SJCRH30 (cell line): ENCODE measurements at places on chromosomes 5 and 9. TPM values are rescaled to one million over a fixed set of nuclear protein-coding genes. Genes with fewer than 3 reads are reported as not detected.
A peak's percentile ranks its signal among the peaks of the same experiment; 100 is the strongest.

Gene LSM11
- total RNA-seq = 10.9 and 11.0 TPM in 2 replicates

Gene TMEM174
- total RNA-seq = not detected in 2 replicates

Gene GRM6
- total RNA-seq = not detected in 2 replicates

Gene SLC23A1
- not detected in 2 replicates for total RNA-seq

Gene IFNA21
- not detected in 2 replicates for total RNA-seq

Gene TNC
- total RNA-seq = 181 and 189 TPM in 2 replicates

Gene PDGFRB
- 4.7 and 7.2 TPM in 2 replicates for total RNA-seq

Gene LHX2
- total RNA-seq = 0.48 and 1.6 TPM in 2 replicates

DNA sequence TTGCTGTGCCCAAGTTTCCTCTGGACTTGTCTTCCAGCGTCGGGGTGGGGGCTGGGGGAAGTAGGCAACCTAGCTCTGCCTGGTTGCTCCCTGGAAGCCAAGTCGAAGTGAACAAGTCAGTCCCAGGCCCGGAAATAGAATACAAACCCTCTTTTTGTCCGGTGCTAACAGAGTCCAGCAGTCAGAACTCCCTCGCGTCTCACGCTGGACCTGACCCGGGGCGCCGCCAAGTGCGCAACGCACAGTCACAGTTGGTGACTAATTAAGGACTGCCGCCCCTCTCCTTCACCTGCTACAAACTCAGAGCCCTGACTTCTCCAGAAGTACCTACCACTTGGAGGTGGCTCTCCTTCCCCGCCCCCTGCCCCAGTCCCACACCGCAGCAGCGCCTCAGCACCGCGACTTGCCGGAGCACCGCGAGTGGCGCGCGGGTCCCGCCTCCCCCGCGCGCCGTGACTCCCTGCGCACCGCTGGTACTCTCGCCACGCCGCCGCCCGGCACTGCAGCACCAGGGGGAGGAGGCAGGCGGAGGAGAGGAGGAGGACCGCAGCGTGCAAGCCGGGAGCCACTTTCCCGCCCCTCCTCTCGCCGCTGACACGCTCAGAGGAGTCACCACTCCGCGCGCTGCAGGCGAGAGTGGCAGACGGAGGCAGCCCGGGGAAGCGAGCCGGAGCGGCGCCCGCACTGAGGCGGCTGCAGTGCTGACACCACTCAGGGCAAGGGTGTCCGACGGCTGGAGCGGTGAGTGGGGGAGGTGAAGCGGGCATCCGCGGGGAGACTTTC, at the start of gene SV2C:
TSS of gene SV2C (plus strand) at position 612 of the 783 bp plus-strand sequence. CDS start 48,368 bp downstream, outside the sequence.
- no peaks in the 10 kb centered on the region for H3K4me1 ChIP-seq
- H3K36me3 ChIP-seq = no peaks in the 10 kb centered on the region
- no peak for DNase-seq
- no peak within 1 kb of the TSS for H3K27ac ChIP-seq
- H3K27me3 ChIP-seq = no peaks in the 10 kb centered on the region

- no peak overlapping the region for H3K4me3 ChIP-seq
- peaks cover 12% of the 10 kb centered on the region for H3K4me1 ChIP-seq
- DNase-seq = no peak
- peaks cover 3% of the 10 kb centered on the region for H3K36me3 ChIP-seq
- 0 out of 2 replicates have a peak, but pooled peaks cover 6% of the 10 kb centered on the region for H3K27me3 ChIP-seq
These were observed 3.2 kb upstream of the TMEM245 start for GRCh38 chr9:109122726-109123621.

GRCh38 chr5:54758038-54758437, 227.4 kb downstream of the ESM1 start:
- no peaks in the 10 kb centered on the region for H3K4me1 ChIP-seq
- no peak overlapping the region for H3K27ac ChIP-seq
- no peaks in the 10 kb centered on the region for H3K27me3 ChIP-seq

- H3K27me3 ChIP-seq = no peaks in the 10 kb centered on the region
- no peaks in the 10 kb centered on the region for H3K36me3 ChIP-seq
- no peak for DNase-seq
- no peak overlapping the region for H3K27ac ChIP-seq
- peaks cover 14% of the 10 kb centered on the region for H3K4me1 ChIP-seq
- H3K4me3 ChIP-seq = no peak overlapping the region
These were observed 211.2 kb downstream of the GADD45G start for GRCh38 chr9:89815903-89816573.

DNA sequence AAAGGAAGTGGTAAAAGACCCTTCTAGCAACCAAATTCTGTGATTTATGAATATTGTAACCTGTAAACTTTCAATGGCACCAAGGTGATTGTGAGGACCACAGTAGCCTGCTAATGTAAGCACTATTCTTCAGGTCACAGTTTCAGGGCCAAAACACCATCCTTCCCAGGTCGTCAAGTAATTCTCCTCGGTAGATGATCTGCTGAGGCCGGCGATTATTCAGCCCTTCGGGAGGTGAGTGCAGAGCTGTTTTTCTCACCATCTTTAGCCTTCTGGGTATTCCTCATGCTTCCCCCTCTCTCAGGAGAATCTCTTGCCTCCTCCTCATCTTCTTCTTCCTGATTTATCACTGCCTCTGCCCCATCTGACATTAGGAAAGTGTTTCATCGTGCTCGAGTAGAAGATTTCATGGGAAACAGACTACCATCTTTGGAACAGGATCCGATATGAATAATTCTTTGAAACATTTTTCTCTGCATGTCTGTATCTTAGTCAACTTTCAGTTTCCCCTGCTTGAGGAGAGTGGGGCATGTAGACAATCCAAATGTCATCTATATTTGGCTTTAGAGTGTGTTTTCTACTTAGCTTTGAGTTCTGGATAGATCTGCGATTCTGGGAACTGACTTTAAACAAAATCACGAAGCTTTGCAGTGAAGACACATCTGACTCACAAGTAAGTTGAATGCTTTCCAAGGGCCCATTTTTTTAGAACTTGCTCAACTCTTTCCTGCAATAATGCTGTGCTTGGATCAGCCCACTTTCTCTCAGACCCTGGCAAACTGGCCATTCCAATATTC, 173.9 kb downstream of the AOPEP start:
- peaks cover 12% of the 10 kb centered on the region for H3K4me1 ChIP-seq
- no peaks in the 10 kb centered on the region for H3K27me3 ChIP-seq
- H3K4me3 ChIP-seq = no peak overlapping the region

DNA sequence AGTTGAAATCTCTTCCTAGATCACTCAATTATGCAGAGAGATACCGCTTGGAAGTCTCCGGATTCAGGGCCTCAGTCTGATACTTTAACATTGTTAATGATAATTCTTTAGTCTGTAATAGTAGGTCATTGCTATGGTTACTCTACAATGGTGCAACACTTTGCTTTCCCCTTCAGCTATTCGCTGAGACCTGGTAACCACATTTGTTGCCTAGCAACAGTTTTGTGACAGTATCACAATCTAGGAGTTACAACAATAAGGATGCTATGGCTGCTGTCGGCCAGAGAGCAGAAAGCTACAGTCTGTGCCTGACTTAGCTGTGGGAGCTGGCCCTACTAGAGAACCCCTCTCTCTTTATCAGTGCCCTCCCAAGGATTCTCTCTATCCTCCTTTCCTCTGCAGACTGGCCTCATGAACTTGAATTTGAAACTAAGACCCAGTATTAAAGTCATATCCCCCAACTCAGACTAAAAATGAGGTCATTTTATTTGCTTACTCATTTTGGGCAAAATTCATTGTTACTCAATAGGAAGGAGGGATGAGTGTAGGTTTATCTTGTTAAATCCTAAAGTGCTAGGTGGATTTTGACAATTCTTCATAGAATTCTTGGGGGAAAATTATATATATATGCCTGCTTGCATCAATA, 39.3 kb downstream of the NR2F1 start:
- no peaks in the 10 kb centered on the region; the same call in 1 of the 2 replicates for H3K4me1 ChIP-seq
- peak overlapping the region; percentile 78 for H3K4me3 ChIP-seq
- no peaks in the 10 kb centered on the region for H3K27me3 ChIP-seq
- peak; percentile 38 for DNase-seq
- peak overlapping the region; percentile 87 for H3K27ac ChIP-seq

DNA sequence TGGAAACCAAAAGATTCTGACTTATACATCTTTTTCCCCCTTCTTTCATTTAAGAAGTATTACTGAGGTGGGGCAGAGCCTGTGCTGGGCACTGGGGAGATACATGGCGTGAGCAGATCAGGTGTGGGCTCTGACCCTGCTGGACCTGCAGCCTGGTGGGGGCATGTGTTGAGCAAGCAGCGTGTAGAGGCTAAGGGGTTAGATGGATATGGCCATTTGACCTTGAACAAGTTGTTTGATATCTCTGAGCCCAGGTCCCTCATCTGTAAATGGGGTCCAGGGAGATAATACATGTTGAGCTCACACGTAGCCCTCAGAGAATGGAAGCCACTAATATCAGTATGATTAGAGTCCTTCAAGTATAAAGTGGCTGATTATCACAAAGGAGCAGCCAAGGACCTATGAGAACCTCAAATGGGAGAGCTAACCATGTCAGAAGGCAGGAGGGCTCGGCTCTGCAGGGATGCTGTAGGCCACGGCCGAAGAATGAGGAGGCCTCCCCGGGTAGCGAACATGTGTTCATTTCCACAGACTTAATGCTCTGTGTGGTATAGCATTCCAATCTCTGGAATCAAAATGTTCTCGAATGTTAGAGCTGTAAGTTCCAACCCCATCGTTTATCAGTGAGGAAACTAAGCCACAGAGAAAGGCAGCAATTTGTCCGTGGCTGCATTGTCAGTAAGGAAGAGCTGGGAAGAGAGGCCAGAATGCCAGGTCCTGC, 15.4 kb upstream of the ANGPTL2 start:
- no peaks in the 10 kb centered on the region for H3K27me3 ChIP-seq
- no peak overlapping the region for H3K27ac ChIP-seq
- DNase-seq = no peak
- H3K4me1 ChIP-seq = peaks cover 38% of the 10 kb centered on the region

GRCh38 chr5:87347272-87347671, 65.5 kb downstream of the CCNH start:
- peaks cover 56% of the 10 kb centered on the region for H3K36me3 ChIP-seq
- no peaks in the 10 kb centered on the region for H3K4me1 ChIP-seq
- H3K27me3 ChIP-seq = no peaks in the 10 kb centered on the region
- no peak overlapping the region for H3K27ac ChIP-seq
- no peak for DNase-seq
- no peak overlapping the region for H3K4me3 ChIP-seq

DNA sequence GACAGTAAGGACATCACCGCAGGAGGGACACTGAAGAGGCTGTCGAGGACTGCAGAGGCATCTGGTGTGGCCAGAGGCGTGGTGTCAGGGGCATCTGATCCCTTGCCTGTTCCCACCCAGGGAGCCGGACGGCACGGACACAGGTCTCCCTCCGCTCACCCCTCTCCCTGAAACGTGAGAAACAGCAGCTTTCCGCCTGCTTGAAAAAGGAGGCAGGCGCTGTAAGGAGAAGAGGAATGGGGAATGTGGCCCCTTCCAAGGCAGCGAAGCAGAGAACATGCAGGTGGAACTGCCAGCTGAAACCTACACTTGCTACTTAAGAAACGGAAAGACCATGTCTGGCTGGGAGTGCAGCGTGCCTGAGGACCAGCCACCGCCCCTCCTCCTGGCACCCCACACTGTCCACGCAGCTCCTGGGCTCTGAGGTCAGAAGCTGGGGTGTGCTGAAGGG, 176.2 kb downstream of the GAPVD1 start:
- no peaks in the 10 kb centered on the region for H3K27me3 ChIP-seq
- H3K36me3 ChIP-seq = no peaks in the 10 kb centered on the region; the same call in 1 of the 2 replicates
- no peak overlapping the region for H3K27ac ChIP-seq
- no peak overlapping the region for H3K4me3 ChIP-seq

- DNase-seq = no peak
- no peak overlapping the region for H3K4me3 ChIP-seq
- H3K4me1 ChIP-seq = no peaks in the 10 kb centered on the region
- H3K36me3 ChIP-seq = no peaks in the 10 kb centered on the region
These were observed 38.9 kb upstream of the CTXN3 start for GRCh38 chr5:127609957-127610356.

DNA sequence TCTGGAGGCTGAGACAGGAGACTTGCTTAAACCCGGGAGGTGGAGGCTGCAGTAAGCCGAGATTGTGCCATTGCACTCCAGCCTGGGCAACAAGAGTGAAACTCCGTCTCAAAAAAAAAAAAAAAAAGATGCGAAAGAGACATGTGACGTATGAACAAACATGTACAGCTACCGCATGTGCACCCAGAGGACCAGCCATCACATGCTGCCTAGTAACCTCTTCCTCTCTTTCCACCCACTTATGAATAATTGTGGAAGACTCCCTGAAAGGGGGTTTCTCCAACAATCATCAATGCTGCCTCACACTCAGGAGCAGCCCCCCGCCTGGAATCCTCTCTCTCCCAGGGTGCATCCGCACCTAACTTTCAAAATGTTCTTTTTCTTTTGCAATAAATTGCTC, 2.2 kb downstream of the SARDH start:
- H3K4me3 ChIP-seq = no peak overlapping the region
- H3K27me3 ChIP-seq = no peaks in the 10 kb centered on the region
- peaks cover 17% of the 10 kb centered on the region for H3K4me1 ChIP-seq

DNA sequence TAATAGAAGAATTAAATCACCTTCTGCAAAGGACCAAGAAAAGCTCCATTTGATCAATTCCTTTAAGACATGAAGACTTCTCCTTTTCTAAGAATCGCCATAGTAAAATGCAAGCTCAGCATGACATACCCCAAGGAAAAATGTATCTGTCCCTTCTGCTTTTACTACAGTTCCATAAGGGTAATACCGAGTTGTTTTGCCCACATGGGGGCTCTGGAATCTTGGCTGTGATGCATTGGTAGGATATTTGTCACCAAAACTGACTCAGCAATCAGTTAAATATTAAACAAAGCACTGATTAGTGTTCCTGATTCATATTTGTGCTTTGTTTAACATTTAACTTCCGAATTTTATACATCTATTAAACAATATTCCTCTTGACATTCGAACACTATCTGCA, 24.3 kb upstream of the KCNIP1 start:
- no peaks in the 10 kb centered on the region for H3K36me3 ChIP-seq
- no peaks in the 10 kb centered on the region for H3K4me1 ChIP-seq
- H3K27ac ChIP-seq = no peak overlapping the region
- DNase-seq = no peak

- H3K27me3 ChIP-seq = peaks cover 7% of the 10 kb centered on the region; the same call in 1 of the 2 replicates
- no peaks in the 10 kb centered on the region for H3K36me3 ChIP-seq
- no peak overlapping the region for H3K4me3 ChIP-seq
These were observed 51.0 kb upstream of the FCN1 start for GRCh38 chr9:134968823-134969090.
